ENCODE measurements at places on chromosomes 7 and 10.

DNA sequence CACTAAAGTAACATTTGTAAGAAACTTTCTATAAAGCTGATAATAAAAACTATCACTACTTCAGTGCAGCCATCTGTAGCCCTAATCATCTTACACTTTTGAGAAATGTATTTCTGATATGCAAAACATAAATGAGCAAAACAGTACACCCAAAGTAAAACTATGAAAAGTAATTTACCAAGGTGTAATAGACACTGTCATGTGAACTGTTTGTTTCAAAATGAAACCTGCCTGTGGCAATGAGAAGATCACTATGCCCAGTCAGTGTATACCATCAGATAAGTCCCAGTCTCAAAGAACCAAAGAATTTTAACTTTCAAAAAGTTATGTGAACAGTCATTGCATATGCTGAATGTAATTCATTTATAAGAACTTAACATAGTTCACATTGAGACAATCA lies 398.1 kb downstream of the CDC14C start:
- no peak for DNase-seq

GRCh38 chr7:143967398-143967797 lies 12.8 kb downstream of the OR2F1 start:
- DNase-seq, result no peak

GRCh38 chr10:48740015-48740707 lies 55.5 kb downstream of the WDFY4 start:
- DNase-seq, result no peak

DNA sequence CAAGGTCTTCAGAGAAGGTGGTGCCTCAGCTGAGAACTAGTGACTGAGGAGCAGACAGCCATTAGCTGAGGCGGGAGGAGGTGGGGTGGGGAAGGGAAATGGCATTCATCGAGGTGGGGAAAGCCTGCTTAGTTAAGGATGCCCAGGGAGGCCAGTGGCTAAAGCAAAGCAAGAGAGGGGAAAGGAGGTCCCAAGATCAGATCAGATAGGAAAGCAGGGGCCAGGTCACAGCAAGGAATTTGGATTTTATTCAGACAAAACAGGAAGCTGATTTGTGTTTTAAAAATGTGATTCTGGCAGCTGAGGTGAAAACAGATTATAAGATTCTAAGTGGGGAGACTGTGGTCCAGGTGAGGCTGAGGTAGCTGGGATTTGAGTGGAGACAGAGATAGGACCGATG lies 45.8 kb downstream of the CNNM1 start:
- DNase-seq, result no peak

DNA sequence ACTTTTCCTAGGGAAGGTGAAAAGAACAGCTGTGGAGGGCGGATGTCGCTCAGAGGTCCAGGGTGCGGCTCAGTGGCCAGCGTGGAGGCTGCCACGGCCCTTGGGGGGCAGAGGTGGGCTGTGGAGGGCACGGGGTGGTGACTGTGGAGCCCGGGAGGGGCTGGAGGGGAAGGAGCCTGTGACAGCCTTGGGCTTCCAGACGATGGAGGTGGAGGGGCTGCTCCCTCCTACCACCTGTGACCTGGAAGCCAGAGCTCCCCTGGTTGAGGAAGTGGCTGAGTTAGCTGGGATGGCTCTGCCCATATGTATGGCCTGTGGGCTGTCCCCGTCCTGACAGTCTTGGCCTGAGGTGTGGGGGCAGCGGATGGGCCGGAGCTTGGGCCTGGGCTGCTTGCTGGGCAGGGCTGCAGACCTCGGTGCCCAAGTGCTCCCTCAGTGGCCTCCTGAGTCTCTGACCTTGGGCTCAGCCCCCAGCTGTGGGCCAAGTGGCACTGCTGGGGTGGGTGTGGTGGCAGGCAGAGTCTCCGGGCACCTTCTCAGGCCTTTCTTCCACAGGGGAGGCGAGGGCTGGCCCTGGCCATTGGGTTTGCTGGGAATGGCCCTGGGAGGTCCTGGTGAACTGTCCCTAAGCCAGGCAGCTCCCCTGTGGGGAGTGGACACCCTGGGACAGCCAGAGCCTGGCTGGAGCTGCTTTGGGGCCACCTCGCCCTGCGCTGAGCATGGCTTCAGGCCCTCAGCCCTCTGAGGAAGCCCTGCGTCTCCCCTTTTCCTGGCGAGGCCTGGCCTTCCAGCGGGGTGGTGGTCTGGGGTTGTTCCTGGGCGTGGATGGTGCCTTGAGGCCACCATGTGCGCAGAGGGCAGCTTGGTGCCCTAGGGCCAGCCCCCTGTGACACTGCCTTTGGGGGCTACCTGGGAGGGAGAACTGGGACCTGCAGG lies 3.9 kb downstream of the BRI3 start:
- no peak for DNase-seq
